ENCODE measurements at places on chromosomes 16 and 17.

- DNase-seq = no peak
These were observed 114.5 kb upstream of the C17orf78 start for GRCh38 chr17:37261286-37261685.

- no peak for DNase-seq
These were observed 37.5 kb upstream of the CCR7 start for GRCh38 chr17:40602445-40603443.

GRCh38 chr17:57898487-57899311, 48.9 kb upstream of the MRPS23 start:
- DNase-seq = no peak

DNA sequence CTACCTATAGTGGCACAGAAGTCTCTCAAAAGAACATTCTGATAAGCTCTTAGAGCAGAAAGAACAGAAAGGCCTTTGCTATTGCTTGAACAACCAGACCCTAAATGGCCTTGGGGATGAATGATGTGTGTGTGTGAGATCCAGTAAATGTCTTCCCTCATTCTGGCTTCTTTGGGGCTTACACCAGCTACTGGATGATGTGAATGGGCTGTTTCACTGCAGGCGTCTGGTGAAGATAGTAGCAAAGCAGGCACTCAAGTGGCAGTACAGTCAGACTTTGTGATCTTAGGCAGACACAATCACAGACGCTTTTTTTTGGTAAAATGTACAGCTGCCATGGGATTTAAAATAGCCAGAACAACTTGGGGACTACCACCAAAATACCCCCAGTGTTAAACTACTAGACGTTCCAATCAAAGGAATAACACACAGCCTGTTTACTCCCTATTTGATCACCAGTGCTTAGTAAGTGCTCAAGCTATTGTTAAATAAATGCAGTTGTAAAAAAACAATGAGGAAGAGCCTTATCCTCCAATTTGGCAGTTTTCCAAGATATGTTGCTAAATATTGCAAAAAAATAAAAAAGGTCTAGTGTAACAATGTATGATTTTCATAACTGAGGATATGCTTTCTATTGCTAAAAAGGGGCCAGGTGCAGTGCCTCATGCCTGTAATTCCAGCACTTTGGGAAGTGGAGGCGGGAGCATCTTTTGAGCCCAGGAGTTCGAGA, 17.9 kb downstream of the NDUFAB1 start:
- no peak for DNase-seq

GRCh38 chr17:40820228-40820838, 2.1 kb downstream of the KRT10 start:
- no peak for DNase-seq

GRCh38 chr17:67672592-67673335, 45.0 kb upstream of the NOL11 start:
- DNase-seq = no peak

DNA sequence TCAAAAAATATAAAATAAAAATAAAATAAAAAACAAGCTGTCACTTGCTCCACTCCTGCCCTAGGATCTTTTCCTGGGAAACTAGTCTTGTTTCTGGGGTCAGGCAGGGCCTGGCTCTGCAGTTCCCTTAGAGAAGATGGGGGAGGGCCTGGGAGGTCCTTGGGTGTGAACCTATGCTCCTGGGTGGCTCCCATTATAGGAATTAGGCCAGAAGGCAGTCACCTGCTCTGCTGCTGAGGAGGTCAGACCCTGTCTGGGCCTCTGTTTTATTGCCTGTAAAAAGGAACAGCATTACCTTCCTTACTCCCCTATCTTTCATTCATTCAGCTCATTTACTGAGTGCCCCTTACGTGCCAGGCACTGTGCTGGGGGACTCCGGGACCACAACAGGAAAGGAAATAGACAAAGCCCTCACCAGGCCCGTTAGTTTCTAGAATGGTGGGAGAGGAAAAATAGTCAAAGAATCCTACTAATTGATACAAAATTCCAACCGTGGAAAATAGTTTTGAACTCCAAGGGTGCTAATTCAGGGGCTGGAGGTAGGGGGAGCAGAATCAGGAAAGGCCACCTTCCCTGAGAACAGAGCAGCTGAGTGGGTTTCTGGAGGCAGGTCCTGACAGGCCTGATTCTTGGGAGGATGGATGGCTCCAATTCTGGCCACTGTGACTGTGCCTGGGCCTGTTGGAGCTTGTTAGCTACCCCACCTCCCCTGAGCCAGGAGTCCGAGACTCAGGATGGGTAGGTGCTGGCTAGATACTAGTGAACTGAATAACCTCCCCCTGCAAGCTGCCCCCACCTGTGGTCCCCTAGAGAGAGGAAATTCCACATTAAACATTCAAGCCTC, 1.3 kb upstream of the SLC46A1 start:
- no peak for DNase-seq

GRCh38 chr16:83539736-83540490, 267.9 kb upstream of the HSBP1 start:
- DNase-seq = no peak

GRCh38 chr17:81132770-81133723, 32.3 kb upstream of the PVALEF start:
- DNase-seq = no peak

GRCh38 chr17:7293816-7294613, 424 bp downstream of the YBX2 start:
- DNase-seq = no peak

- no peak for DNase-seq
These were observed at the start of gene GPR139 for GRCh38 chr16:20073203-20074098. GPR139 (minus strand) TSS chr16:20073890; CDS start chr16:20073616, 274 bp downstream.

DNA sequence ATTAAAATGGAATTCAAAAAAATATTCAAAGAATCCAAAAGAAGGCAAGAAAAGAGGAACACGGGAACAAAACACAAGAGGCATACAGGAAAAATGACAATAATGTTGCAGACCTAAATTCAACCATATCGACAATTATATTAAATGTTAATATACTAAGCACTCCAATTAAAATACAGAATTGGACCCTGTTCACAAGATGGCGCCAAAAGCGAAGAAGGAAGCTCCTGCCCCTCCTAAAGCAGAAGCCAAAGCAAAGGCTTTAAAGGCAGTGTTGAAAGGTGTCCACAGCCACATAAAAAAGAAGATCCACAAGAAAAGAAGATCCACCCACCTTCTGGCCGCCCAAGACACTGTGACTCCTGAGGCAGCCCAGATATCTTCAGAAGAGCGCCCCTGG, 6.3 kb upstream of the XAF1 start:
- no peak for DNase-seq

DNA sequence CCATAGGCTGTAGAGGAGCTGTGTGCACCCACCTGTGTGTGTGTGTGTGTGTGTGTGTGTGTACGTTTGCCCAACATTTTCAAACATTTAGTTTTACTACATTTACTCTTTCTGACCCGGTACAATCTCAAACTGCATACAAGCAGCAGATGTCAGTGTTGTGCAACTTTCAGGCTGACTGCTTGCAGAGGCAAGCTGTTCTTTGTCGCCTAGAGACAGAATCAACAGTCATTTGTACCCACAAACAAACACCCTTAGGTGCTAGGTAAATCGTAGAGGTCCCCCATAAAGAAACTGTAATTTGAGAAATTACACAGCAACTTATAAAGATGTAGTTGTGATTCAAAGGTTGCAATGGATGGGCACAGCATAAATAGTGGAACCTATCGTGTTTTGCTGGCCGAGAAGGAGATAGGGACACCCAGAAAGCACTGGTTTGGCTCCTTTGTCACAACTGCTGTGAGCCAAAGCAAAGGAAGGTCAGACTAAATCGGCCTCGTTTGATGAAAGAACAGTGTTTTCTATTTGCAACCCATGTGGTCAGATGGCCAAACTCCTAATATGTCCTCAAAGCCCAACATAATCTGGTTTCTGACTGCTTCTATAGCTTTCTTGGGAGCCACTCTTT, 478.4 kb downstream of the TOX3 start:
- DNase-seq = no peak

- DNase-seq = no peak
These were observed 2.2 kb upstream of the KRT19 start for GRCh38 chr17:41530062-41531048.

- no peak for DNase-seq
These were observed 53.3 kb upstream of the ACSF3 start for GRCh38 chr16:89040391-89040790.

DNA sequence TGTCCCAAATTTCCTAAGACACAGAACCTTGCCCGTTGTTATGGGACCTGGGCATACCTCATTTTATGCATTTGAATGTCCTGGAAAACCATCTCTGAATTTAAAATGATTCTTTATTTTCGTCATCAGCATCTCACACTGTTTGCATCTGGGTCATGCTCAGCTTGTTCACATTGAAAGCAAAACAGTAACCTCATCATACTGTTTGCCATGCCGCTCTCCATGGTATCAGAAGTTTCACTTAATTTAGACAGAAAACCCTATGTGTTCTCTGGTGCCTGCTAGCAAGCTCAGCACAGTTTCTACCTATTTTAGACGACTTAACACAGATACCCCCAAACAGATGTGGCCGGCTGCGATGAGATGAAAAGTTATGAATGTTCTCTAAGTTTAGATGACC, 292.1 kb downstream of the SNX29 start:
- DNase-seq = no peak

DNA sequence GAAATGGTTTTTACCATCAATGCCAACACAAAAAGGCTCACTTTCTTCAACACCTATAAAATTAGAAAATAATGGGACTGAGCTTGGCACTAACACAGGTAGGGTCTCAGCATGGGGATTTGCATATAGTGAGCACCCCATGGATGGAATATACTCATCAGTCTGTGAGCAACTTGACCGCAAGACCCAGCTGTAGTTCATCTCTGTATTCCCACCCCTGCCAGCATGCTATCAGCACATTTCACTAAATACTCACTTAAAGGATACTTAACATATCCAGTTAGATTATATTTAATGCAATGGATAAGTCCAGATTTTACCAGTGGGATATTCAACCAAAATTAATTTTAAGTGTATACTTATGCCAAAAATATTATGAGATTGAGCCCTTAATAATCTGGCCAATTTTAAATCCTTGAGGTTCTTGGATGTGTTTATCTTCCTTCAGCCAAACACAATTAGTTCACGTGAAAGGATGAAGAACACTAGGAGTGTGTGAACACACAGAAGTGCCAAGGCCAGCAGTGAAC, 66.7 kb downstream of the C16orf95 start:
- DNase-seq = no peak

GRCh38 chr17:51046046-51046445, 74.6 kb downstream of the SPAG9 start:
- DNase-seq = no peak

DNA sequence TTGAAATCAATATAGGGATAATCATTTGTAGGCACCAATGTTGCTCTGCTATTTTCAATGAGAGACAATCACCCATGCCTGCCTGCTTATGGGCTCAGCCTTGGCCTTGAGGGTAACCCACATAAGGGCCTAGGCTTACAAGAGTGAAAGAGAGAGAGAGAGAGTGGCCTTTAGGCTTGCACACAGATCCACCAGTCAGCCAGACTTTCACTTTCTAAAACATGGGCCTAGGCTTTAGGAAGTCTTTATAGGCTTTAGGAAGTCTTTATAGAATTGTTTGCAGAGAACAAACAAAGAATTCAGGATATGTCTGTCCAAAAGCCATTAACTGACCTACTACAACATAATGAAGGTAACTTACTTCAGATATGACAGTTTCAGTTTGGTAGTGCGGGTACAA, 3.4 kb downstream of the ABCA9 start:
- DNase-seq = no peak

- no peak for DNase-seq
These were observed 264.3 kb upstream of the C16orf82 start for GRCh38 chr16:26802440-26802839.

GRCh38 chr16:81384006-81384405, 60.6 kb upstream of the CMIP start:
- DNase-seq = no peak

- DNase-seq = no peak
These were observed 29.1 kb downstream of the TMEM100 start for GRCh38 chr17:55693254-55694216.

GRCh38 chr16:76931186-76931585, 259.8 kb upstream of the MON1B start:
- no peak for DNase-seq

- DNase-seq = no peak
These were observed 3.2 kb downstream of the MAP1LC3B start for GRCh38 chr16:87395181-87395842.

GRCh38 chr16:86874141-86874540, 295.8 kb downstream of the FOXL1 start:
- DNase-seq = no peak

DNA sequence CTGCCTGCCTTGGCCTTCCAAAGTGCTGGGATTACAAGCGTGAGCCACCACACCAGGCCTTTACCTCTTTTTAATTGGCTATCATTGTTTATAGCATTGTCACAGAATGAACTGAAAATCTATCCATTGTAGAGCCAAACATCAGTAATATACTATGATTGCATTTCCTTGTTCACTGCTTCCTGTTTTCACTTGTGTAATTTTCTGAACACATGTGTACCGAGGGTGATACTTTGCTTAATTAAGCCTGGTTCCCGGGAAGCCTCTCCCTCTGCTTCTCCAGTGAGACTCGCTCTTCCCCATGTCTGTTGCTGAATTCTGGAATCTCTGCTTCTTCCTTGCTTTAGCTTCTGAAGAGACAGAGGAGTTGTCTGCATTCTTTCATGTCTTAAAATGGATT, 33.1 kb downstream of the POLR3E start:
- DNase-seq = no peak

DNA sequence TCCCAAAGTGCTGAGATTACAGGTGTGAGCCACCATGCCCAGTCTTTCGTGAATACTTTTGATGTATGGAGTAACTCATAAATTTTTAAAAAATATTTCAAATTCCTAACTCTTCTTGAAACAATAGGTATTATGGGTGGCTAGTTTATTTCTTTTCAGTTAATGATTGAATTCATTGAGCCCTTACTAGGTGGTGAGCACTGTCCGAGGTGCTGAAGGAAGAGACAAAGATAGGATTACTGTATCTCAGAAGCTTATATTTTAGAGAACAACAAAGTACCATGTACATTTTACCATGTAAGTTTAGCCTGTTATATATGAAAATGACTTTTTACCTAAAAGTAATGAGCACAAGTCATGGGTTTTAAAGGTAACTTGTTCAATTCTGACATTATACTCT, 418.3 kb downstream of the NPIPA7 start:
- no peak for DNase-seq

DNA sequence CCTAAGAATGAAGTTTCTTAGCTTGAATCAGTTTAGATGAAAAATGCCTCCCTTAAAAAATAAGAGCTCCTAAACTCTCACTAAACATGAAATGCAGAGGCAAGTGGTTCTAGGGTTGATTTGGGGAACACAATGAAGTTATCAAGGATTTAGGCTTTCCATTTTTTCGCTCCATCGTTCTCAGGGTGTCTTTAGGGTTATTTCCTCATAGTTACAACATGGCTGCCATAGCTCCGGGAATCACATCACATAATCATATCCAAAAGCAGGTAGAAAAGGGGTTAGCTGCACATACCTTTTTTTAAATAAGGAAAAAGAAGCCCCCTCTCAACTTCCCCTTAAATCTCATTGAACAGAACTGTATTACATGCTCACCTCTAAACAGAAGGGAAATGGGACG, 21.4 kb downstream of the ZP2 start:
- no peak for DNase-seq

Data from effector memory CD8-positive, alpha-beta T cell (primary cell).